ENCODE measurements at places on chromosomes 6 and 20.
A peak's percentile ranks its signal among the peaks of the same experiment; 100 is the strongest.

GRCh38 chr6:96468681-96469224, 52.9 kb upstream of the UFL1 start:
- DNase-seq, result no peak

DNA sequence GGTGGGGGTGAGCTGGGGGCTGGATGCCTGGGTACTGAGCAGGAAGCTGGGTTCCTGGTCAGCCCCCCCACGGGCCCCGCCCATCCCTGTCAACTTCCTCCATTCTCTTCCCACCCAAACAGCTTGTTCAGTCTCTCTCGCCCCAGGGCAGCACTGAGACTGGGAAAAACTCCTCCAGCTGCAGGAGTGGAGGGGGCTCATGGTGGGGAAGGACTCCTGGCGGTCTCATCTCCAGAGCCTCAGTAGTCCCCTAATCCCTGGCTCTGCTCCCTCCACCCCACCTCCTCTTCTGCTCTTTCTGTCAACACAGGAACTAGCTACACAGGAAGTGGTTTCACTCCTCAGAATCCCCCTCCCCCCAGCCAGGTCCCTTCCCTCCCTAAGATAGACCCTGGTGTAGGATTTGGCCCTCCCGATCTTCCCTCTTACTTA, at the start of gene GPSM3:
Gene GPSM3, minus strand, starts transcription at position 36 of the 432 bp plus-strand sequence. CDS start 130 bp downstream, outside the sequence.
- no peak for DNase-seq

GRCh38 chr6:34771727-34772126, 14.4 kb downstream of the SNRPC start:
- no peak for DNase-seq

- no peak for DNase-seq
These were observed 10.4 kb downstream of the MOCS1 start for GRCh38 chr6:39923861-39924260.

- no peak for DNase-seq
These were observed 18.7 kb downstream of the BTN3A1 start for GRCh38 chr6:26420688-26421171.

DNA sequence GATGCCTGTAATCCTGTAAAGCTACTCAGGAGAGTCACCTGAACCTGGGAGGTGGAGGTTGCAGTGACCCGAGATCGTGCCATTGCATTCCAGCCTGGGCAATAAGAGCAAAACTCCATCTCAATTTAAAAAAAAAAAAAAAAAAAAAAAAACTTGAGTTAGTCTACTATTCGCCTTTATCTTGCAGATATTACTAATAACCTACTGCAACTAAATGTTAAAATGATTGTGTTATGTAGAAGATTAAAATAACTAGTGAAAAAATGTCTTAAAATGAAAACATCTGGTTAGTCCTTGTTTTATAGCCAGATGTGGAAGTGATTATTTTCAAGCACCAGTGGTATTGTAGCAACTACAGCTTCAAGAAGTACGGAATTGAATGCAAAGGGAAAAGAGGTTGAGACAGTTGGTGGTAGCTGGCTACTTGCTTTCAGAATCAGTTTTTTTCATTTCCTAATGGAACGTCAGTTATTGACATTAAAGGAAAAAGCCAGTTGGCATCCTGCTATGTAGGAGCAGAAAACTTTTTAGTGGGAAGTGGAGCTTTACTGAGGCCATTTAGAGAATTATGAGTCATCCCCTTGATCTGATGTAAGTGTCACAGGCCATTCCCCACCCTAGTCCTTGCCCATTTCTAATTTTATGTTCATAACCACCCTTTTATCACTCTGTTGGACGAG, 43.8 kb upstream of the DYNLRB1 start:
- no peak for DNase-seq

GRCh38 chr6:25498505-25498904, 153.5 kb upstream of the SCGN start:
- DNase-seq, result no peak

- DNase-seq, result no peak
These were observed 83.7 kb downstream of the SLC22A3 start for GRCh38 chr6:160431791-160432404.

GRCh38 chr20:24700166-24700860, 230.9 kb downstream of the SYNDIG1 start:
- DNase-seq, result no peak

DNA sequence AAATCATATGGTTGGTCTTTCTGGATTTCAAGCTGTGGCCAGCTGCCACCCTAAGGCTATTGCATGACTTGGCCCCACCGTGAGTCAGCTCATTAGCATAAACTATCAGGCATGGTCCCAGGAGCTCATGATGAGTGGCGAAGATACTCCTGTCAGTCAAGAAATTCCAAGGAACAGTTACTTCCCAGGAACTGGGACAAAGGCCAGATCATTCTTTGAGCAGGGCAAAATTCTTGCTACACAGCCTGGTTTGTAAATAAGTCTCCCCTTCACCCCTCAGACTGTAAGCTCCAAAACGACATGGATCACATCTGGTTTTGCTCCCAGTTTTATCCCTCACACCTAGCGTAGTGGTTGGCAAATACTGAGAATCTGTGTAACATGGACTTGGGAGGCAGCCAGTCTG, 33.0 kb upstream of the KIAA1586 start:
- DNase-seq, result no peak

GRCh38 chr6:159008656-159009288, 8.8 kb upstream of the RSPH3 start:
- no peak for DNase-seq

GRCh38 chr6:113709936-113710509, 147.1 kb upstream of the MARCKS start:
- DNase-seq, result no peak

- DNase-seq, result peak; percentile 39
These were observed 42.0 kb upstream of the PLCG1 start for GRCh38 chr20:41095110-41095969.

DNA sequence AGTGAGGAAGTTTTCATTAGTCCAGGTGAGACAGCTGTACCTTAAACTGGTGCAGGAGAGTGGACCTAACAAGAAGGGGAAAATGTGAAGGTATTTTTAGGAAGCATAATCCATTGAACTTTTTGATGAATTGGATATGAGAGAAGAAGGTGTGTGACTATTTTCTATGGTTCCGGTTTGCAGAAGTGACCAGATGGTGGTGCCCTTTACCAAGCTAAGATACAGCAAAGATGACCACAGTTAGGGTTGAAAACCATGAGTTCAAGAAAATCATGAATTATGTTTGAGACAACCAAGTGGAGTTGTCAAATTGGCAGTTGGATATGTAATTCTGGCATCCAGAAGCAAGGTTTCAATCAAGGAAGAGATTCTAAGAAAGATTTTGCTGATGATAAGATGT, 61.9 kb upstream of the NRSN1 start:
- DNase-seq, result no peak

- DNase-seq, result no peak
These were observed 563.8 kb downstream of the COL12A1 start for GRCh38 chr6:74642101-74642500.

DNA sequence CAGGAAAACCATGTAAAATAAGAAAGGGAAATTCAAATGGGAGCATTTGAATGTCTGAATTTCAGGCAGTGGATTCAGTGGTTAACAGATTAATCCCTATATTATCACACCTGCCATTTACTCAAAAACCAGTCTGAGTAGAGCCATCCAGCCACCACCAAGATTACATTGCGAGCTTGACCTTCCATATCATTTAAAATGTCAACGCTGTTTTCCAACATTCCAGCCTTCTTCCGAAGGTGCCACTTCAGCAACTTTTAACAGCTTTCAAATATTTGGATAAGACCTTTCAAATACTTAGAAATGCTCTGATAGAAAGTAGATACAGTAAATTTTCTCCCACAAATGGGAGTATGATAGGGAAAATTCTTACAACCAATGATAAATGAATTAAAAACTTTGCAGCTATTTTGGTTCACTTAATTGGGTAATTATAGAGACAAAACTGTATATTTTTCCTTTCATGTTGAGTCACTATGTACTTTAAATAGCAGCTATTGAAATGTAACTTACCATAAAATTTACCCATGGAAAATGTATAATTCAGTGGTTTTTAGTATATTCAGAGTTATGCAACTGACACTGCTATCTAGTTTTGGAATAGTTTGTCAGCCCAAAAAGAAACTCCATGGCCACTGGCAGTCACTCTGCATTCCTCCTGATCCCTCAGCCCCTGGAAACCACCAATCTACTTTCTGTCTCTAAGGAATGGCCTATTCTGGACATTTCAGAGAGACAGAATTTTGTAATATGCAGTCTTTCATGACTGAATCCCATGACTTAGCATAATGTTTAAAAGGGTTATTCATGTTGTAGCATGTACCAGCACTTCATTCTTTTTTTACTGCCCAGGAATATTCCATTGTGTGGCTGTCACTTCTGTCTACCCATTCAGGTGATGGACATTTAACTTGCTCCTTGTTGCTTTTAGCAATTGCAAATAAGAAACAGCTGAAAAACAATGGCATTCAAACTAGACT, 21.5 kb downstream of the EZR start:
- no peak for DNase-seq

- DNase-seq, result no peak
These were observed 69.8 kb upstream of the TINAG start for GRCh38 chr6:54238396-54238795.

DNA sequence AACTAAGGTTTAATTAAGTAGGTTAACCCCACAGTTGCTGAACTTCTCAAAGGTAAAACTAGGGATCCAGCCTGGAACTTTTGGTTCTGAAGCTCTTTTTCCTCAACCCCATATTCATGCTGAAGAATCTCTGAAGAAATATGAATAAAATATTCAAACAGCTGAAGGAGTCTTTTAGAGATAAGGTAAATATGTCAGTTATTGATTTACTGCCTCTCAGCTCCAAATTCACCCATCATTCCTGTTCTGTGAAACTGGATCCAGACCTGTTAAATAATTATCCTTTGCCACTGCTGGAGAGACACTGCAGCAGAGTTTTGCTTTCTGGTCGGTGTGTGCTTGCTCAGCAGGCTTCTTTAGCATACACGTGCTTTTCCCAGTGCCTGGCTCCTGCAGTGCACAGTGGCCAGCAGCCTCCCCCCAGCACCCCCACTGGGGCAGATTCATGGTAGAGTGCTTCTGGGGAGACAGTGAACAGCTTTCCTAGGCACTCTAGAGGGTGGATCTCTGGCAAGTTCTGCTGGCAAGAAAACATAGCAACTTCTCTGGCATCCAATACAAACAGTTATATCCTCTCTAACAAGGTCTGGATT, 62.0 kb upstream of the BCLAF1 start:
- DNase-seq, result no peak

DNA sequence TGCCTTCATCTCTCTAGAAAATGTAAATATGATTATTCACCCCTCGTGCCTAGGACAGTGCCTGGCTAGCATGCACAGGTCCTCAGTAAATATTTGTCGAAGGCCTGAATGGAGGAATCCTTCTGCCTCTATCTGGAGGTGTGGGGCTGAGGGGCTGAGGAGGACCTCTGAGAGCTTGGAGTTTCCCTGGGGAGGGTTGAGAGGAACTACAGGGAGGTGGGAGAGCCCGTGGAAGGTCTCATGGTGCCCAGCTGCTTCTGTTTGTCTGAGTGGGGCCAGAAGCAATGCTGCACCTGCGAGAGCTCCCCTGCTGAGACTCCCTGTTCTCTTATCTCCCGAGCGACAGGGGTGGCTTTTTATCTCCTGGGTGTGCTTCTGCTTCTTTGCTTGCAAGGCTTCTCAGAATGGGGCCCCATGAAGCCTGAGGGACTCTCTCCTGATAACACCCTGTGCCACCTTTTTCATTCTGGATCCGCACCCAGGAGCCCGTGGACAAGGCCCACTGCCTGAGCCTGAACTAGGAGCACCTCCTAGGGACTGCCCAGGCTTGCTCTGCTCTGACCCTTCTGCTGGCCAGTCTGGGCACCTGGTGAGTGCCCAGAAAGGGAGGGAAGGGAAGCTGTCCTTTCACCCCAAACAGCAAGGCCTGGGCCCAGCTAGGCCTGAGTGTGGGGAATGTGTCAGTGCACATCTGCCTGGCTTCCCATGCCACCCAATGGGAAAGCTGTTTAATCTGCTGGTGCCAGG, 2.4 kb downstream of the SLC29A1 start:
- no peak for DNase-seq

GRCh38 chr6:136990754-136991153, 54.0 kb downstream of the IL20RA start:
- no peak for DNase-seq

- no peak for DNase-seq
These were observed 111.7 kb upstream of the PTPRK start for GRCh38 chr6:128632131-128632530.

DNA sequence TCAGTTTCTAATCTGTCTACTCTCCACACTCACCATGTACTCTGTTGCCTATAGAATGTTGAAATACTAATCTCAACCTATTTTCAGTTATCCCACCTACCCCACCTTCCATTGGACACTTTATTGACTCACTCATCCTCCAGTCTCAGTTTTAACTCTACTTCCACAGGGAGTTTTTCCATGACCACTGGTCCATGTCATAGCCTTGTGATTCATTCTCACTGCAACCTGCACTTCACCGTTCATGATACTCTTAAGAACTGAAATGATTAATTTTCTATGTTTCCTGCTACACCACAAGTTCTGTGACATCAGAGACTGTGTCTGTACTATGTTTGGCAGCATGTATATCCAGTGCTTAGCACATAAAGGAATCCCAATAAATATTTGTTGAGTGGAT, 122.8 kb upstream of the HSF2 start:
- no peak for DNase-seq

GRCh38 chr6:80530103-80530502, 423.6 kb downstream of the BCKDHB start:
- no peak for DNase-seq

- DNase-seq, result no peak
These were observed 31.3 kb downstream of the MARCKS start for GRCh38 chr6:113888493-113888892.

DNA sequence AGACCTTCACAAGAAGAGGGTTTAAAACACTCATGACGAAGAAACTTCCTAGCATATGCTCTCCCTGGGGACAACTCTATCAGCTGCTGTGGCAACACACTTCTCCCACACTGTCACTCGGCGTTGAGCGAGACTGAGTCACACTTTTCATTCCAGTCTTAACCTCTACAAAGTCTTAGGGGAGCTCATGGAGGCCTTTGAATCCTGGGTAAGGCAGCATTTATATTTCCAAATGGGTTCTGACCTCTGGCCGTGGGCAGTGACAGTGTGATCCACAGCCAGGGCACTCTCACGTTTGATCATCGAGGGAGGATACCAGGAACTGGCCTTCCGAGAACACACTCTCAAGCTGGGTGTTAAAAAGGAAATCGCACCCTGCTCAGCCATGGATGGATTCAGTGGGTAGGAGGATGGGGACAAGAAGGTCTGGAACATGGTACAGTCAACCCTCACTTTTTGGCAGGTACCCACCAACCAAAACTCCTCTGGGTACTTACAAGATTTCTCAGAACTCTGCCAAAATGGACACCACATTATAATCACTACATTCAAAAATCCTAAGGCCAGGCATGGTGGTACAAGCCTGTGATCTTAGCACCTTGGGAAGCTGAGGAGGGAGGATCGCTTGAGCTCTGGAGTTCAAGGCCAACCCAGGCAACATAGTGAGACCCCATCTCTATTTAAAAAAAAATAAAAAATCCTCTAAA, 19.6 kb downstream of the RRBP1 start:
- no peak for DNase-seq

Data from stimulated activated CD4-positive, alpha-beta T cell treated with anti-CD3 and anti-CD28 coated beads, Interleukin-12 subunit alpha, Interleukin-12 subunit beta, amount 100 ng/mL, for 48 hours (primary cell).